Left renal cortex interstitium (tissue), 4 donors: ENCODE measurements at places on chromosomes 12 and 14. TPM values are rescaled to one million over a fixed set of nuclear protein-coding genes. Genes with fewer than 3 reads are reported as not detected.
A peak's percentile ranks its signal among the peaks of the same experiment; 100 is the strongest.

DNA sequence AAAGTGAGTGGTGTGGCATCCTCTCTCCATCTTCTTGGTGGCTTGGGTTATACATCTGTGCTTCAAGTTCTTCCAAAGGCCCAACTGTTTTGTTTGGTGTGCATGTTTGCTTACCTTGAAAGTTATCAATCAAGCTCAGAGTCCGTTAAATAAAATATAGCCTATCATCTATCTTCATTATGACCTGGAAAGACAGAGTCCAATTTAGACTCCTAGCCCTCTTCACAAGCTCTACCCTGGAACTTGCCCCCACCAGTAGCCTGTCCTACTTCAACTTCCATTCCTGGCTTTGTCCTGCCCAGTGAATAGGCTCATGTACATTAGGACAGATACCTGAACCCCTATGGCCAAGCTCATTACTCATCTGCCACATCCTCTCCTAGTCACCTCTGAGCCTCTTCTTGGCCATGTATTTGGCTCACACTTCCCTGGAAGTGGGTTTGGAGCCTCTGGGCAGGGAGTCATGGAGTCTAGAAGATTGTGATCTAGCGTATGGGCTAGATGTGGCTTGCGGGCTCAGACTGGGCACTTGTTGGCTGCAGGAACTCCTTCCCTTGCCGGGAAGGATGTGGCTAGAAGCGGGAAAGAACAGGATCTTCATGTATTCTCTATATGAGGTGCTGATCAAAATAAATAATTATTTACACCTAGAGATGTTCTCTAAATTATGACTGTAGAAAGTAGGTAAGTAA lies 6.4 kb upstream of the SSTR1 start:
- DNase-seq: no peak

DNA sequence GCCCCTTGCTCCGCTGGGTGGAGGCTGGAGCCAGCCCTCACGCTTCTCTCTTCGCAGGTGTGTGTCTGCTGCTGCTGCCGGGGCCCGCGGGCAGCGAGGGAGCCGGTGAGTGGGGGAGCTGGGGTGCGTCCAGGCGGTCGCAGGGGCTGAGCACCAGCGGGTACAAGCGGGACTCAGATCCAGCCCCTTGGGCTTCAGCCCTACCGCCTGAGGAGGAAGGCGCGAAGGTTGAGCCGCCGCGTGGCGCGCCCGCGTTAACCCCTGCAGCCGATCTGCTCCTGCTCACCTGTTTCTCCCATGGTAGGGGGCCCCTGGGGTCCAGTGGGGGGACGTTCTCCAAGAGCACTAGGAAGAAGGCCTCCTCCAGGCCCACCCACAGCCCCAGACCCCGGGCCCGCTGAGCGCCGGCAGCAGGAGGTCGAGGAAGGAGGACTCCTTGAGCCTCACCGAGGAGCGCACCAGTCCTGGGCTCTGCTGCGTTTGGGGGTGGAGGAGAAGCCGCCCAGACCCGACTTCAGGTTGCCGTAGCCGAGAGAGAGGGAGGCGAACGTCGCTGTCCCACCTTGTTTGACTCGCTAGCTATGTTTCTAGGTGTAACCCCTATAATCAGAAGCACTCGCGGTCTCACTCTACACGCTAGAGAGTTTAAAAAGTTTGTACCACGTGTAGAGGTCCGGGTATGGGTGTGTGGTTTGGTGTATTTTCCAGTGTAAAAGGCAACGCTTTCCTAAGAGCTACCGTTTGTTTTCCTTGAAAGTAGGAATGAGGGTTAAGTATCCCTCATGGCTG lies 834 bp downstream of the COCH start:
- peak; percentile 13 for DNase-seq

Gene EPYC
- 0.08 TPM for polyA plus RNA-seq

- DNase-seq: no peak
Measured at GRCh38 chr14:99983251-99984015, 81.8 kb upstream of the EVL start.

- DNase-seq: no peak
Measured at GRCh38 chr14:68676511-68676943, 116.3 kb downstream of the ZFP36L1 start.

Gene PTPRQ
- 15.0 TPM for polyA plus RNA-seq

Gene COX8C
- polyA plus RNA-seq: 1.3 TPM

Gene KCNH5
- 0.13 TPM for polyA plus RNA-seq

Gene TMBIM6
- polyA plus RNA-seq: 770 TPM

Gene PPFIA2
- 6.8 TPM for polyA plus RNA-seq

DNA sequence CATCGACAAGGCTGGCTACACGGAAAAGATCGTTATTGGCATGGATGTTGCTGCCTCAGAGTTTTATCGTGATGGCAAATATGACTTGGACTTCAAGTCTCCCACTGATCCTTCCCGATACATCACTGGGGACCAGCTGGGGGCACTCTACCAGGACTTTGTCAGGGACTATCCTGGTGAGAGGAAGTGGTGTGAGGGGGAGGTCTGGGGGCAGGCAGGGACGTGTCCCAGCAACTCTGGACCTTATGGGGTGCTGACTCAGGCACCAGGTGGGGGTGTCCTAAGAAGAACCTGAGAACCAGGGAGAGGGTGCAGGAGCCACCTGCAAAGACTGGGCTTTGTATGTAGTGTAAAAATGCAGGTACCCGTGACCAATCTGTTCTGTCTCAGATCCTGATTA lies 5.2 kb downstream of the ENO2 start:
- DNase-seq: no peak

GRCh38 chr14:95190857-95191256 lies 33.5 kb upstream of the DICER1 start:
- no peak for DNase-seq

DNA sequence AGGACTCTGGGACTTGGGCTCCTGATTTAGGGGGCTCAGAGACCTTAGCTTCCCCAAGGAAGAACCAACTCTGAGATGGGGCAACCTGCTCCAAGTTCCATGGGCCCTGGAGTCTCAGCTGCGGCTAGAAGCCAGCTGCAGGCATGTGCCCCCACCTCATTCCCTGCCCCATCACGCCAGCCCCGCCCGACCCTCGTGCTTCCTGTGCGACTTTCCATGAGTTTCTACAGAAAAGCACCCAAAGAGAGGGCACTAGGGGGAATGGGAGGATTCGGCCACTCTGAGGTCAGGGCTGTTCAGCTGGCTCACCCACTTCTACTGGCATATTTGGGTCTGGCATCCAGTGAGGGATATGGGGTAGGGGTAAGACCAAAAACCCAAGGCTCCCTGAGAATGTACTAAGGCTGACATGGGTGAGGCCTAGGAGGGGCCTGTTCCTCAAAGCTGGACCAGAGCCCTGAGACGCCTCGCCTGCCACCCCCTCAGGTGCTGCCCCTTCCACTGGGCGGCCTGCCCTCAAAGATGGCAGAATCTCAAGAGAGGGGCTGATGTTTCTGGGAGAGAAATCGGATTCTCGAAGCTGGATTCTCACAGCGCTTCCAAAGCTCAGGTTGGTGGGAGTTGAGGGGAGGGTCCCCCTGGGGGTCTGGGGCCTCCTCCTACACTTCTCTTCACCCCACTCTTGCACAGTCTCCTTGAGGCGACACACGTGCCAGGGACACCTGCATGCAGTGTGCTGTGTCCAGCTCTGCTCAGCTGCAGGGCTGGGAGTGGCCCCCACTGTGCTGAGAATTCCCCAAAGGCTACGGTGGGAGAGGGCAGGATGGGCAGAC lies 22.1 kb downstream of the FAIM2 start:
- DNase-seq: no peak

DNA sequence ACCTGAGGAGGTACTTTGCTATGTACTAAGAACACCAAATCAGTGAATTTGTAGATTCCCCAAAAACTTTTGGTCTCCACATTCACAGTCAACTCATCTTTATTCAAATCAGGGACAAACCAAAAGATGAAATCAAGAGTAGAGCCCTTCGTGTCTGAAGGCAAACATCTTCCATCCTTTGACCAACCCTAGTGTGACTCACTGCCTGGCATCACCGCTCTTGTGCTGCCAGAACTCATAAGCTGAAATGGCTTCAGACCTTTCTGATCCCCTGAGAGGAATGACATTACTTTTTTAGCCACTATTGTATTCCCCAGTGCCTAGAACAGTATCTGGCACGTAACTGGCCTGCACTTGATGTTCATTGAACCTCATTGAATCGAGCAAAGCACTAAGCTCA lies 50.1 kb downstream of the GOLGA5 start:
- no peak for DNase-seq

DNA sequence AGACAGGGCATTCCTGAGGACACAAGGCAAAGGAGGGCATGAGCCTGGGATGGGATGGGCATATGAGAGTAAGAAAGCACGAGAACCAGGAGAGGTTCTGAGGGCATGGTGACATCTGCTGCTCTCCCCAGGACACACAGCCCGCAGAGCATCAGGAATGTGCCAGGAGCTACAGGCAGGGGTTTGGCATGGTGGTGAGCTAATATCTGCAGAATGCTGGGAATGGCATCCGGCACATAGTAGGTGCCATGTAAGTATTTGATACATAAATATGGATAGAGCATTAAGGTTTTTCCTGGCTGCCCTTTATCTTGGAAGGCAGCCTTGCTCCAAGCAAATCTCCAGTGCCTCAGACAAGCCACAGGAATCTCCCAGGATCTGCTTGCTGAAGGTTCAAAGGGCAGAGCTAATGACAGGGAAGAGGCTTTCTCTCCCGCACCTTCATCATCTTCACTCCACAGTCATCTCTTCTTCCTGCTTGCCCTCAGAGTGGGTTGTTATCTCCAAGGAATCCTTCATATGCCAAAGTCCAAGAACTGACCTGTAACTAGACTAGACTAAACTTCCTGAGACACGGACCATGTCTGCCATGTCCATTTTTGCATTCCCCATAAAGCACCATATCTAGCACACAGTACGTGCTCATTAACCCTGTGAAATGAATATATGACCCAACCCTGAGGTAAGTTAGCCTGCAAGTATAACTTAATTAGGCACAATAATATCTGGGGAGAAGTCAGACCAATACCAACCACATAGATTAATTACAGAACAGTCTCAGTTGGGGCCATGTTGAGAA lies 62.0 kb upstream of the SCN8A start:
- no peak for DNase-seq

DNA sequence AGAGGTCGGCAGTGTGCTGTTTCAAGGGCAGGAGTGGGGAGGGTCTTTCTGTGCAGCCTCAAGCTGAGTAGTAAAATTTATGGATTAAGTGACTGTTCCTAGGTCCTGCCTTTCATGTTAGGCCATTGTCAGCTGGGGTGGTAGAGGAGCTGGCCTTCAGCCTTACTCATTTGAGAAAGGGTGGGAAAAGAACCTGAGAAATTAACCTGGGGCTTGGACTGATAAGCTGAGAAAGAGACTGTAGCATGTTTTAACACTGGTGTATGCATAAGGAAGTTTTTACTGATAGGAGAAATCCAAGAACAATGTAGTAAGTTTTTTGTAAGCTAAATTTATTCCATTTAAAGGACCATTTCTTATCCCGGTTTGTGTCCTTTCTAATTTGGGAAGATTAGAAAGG lies 20.7 kb downstream of the IFT43 start:
- no peak for DNase-seq

DNA sequence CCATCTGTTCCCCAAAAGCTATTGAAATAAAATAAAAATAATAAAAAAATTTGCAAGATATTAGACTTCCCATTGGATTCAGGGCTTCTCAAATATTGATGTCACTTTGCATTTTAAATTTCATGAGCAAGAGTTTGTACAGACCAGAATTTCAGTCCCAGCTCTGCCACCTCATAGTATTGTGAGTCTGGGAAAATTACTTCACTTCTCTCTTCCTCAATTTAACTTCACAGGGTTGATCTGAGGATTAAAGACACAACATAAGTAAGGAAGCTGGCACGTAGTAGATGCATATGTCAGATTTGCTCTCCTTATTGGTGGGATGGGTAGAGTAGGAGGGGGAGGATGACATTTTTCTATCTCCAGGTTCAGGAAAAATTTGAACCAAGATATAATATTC lies 32.8 kb downstream of the COX8C start:
- no peak for DNase-seq

Gene FOXM1
- 24.8 TPM for polyA plus RNA-seq

GRCh38 chr14:77469067-77469505 lies 11.2 kb downstream of the AHSA1 start:
- DNase-seq: no peak

DNA sequence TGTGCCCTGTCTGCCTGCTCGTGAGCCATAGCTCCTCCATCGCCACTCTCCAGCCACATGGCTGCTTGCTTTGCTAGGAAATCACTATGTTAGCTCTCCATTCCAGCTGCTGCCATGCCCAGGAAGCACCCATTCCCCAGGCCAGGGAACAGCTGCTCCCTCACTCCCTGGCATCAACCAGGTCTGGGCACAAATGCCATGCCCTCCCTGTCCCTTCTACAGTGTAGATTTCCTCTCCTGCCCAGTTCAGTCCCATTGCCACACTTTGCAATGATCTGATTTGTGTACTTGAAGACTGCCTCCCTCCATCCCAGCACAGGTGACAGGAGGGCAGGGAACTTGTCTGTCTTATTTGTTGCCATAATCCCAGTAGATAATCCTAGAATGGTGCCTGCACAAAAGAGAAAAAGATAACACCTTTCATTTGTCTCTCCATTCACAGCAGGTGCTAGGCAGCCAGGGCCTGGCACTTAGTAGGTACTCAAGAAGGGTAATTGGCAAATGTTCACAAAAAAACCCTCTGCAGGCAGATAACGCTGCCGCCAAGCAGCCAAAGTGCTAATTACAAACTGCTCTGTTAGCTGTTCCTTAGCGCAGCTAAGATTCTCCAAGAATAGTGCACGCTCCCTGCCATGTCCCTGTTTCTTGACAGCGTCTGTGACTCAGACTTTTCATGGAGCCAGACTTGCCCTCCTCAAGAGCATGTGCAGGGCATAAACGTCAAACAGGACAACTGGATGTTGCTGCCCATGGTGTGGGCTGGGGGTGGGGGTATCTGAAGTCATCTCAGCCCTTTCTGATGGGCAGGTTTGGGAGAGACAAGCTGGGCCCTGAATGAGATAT lies 69.1 kb downstream of the ARL6IP4 start:
- DNase-seq: no peak

GRCh38 chr12:66623455-66623854 lies 55.4 kb downstream of the GRIP1 start:
- no peak for DNase-seq

- DNase-seq: no peak
Measured at GRCh38 chr12:563787-564298, 99.4 kb downstream of the NINJ2 start.

Gene DNAJC22
- polyA plus RNA-seq: 18.4 TPM

Gene RPL10L
- 0.22 TPM for polyA plus RNA-seq

GRCh38 chr12:53729644-53730043 lies 2.4 kb upstream of the CALCOCO1 start:
- DNase-seq: no peak

Gene TOX4
- 64.1 TPM for polyA plus RNA-seq

DNA sequence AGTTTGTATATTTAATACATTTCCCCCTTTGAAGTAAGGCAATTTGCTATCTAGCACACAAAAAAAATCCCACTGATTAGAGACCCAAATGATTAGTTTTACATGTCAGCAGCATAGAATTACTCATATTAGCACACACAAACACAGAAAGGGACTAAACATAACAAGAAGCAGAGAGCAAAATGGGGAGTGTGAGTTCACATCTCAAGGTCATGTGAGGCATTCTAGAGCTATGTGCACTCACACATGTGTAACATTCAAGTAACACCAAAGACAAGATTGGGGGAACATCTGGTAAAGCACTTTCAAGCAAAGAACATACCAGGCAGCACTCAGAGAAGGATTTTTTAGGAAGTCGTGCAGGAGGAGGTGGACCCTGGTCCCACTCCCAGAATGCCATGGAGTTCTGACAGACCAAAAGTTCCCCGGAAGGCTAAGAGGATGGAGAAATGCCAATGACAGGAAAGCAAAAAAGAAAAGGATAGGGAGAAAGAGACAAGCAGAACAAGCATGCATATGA lies 105.8 kb upstream of the SINHCAF start:
- no peak for DNase-seq

Gene CCDC196
- 0.36 TPM for polyA plus RNA-seq

- DNase-seq: no peak
Measured at GRCh38 chr14:21032326-21033132, 2.1 kb downstream of the RNASE13 start.

Gene RNASE7
- polyA plus RNA-seq: 0.91 TPM

Gene GLIPR1L1
- 0.52 TPM for polyA plus RNA-seq
